Renal cortical epithelial cell (primary cell): ENCODE measurements at places on chromosomes 3 and 15.

- peak; percentile 61 for DNase-seq
Observed at GRCh38 chr15:81155375-81156218, 21.5 kb downstream of the CFAP161 start.

DNA sequence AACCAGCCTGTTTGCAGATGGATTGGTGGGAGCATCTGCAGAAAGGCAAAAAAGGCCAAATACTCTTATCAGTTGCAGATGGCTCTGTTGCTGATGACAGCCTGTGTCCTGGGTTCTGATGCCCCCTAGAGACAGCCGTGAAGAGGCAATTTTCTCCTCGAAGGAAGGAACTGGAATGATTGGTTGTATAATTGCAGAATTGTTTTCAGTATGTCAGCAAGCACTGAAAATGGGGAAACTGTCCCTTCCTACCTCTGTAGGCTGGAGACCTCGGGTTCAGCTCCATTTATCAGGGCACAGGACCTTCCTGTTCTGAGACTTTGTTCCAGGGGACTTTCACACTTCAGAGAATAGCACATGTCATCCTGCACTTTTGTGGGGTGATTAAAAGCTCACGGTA lies 103.0 kb downstream of the PGPEP1L start:
- peak; percentile 54 for DNase-seq

DNA sequence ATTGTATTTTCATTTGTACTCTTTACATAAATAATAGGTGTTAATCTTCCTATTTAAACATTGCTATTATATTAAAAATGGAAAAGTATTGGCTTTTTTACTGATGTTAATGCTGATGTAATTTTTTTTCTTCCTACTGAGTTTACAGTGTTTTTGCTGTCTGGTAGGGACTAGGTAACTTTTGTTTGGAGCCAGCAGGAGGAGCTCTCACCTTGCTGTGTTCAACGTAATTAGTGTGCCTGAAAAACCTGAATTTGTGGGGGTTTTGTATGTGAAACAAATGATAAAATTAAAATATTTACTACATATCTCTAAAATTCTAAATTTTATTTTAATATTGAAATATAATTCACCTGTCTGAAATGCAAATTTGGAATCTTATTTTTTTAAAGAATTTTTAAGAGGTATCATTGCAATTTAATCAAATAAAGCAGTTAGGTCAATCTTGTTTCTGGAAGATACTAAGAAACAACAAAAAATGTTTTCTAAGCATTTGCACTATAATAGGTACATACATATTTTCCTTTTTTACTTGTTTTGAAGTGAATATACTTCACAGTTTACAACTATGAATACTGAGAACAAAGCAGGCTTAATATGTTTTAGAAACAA lies 48.8 kb downstream of the EPHA6 start:
- DNase-seq, result peak; percentile 46

- DNase-seq, result no peak
Observed at GRCh38 chr3:46542801-46543201, 23.3 kb downstream of the LRRC2 start.

- no peak for DNase-seq
Observed at GRCh38 chr3:142363936-142364467, 83.8 kb downstream of the XRN1 start.

DNA sequence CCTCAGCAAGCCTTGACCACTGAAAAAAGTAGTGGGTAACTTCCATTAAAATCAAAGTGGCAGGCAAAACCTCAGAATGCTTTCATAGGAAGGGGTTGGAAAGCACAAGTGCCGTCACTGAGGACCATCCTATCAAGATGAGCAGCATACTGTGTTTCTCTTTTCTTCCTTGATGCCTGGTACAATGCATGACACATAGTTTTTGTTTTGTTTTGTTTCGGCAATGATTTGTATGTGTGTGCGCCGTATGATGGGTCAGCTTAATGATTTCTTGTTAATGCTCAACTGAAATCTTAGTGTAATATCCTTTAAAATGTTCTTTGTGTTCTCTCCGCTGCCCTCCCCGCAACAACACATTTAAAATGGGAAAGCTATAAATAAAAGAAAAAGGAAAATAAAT lies 476.4 kb upstream of the KCNMB2 start:
- DNase-seq, result peak; percentile 52
